ENCODE measurements at places on chromosomes 2 and 18.
A peak's percentile ranks its signal among the peaks of the same experiment; 100 is the strongest.

GRCh38 chr18:45106331-45106774, 425.7 kb downstream of the SETBP1 start:
- DNase-seq = no peak

- DNase-seq = no peak
Measured at GRCh38 chr2:50691513-50691912, 340.4 kb downstream of the NRXN1 start.

DNA sequence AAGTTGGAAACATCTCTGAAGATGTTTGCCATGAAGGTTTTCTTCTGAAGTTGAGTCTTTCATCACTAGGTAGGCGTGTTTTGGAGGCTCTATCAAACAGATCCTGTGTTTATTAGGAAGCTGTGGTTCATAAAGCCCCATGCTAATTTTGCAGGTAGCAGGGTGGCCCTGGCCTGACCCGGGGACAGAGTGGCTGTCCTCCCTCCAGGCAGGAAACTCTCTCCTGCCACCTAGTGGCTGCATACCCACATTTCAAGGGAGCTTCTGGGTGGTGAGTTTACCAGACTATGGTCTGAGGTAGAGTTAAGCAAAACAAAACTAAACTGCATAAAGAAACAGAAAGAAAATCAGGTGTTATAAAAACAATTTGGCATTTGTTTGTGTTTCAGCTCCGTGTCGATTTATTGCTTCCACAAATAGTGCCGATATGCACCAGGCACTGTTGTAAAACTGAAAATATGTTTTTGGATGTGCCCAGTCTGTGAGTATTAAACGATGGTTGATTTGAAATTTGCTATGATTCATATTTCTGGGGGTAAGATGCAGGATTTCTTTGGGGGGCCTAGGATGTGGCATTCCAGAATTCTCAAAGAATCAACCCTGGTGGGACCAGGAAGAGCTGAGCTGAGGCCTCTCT, 26.0 kb upstream of the IL37 start:
- DNase-seq = peak; percentile 23

DNA sequence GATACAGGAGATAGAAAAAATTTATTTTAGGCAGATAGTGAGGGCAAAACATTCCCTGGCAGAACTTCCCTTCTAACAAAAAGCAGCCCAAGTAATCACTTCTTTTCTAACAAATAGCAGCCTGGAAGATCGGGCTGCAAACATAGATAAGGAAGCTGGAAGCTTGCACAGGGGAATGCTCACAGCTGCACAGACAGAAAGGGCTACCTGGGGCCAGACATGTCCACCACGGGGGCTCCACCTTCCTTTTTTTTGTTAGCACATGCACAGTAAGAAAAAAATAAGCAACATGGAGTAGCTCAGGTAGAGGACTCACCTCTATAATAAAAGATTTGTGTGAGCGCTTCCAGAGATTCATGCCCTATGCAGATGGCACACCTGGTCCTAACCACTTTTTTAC, 420.5 kb downstream of the PTH2R start:
- no peak for DNase-seq

DNA sequence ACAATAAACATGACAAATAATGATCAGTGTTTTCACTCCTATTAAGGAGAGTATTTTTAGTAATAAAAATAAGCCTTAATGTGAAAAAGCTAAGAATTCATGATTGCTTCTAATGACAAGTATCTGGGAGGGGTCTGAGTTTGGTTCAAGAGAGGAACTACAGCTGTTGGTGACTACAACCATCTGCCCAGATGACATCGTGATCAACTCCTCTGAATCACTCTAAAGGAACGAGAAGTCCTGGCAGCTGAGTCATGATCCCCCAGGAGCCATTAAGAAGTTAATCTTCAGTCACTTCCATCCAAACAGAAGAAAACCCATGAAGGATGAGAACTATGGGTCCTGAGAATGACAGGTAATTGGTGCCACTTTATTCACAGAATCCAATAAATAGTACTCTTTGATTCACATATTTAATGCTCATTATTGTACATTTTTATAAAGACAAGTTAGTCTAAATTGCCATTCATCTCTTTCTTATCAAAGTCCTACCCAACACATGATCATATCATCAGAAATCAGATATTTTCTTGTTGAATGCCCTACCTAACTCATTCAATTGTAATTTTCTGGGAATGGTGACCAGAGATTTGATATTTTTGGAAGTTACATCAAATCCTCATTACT, 6.8 kb downstream of the TFPI start:
- DNase-seq = no peak

GRCh38 chr2:1546023-1546591, 132.8 kb downstream of the TPO start:
- no peak for DNase-seq

DNA sequence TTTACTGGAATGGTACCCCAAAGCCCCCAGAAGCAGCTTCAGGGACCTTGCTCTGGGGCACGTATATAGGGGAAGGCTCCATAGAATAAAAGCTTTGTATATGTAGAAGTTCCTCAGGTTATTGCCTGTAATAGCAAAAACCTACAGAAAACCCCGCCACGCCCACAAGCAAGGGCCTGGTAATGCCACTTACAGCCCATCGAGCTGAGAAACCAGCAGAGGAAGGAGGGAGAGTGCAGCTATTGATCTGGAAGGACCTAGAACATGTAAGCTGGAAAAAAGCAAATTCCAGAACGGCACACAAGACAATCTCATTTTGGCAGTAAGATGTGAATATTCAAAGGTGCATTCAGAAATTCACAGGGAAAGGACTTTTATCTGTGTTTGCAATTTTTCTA, 15.8 kb downstream of the HS1BP3 start:
- no peak for DNase-seq

- no peak for DNase-seq
Measured at GRCh38 chr2:219441451-219442255, 7.0 kb downstream of the SPEG start.

GRCh38 chr2:170966648-170967396, 37.8 kb downstream of the GORASP2 start:
- no peak for DNase-seq

DNA sequence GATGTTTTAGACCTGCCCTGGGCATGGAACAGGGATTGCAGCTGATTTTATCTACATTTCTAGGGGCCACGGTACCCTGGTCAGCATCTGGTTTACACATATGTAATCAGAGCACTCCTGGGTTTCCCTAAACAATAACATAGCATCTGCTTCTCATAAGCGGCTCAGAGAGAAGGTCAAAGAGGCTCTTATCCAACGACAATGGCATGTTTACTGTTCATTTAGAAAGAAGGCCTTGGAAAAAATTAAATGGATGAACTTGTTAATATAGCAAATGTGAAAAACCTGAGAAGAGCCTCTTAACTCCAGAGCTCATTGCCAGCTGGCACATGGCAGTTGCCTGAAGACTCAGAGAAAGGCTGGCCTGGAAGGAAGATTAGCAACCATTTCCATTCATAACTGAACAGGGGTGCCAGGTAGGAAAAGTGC, 202.8 kb upstream of the THUMPD2 start:
- no peak for DNase-seq

- no peak for DNase-seq
Measured at GRCh38 chr2:46334389-46335271, 37.4 kb downstream of the EPAS1 start.

- DNase-seq = peak; percentile 63
Measured at GRCh38 chr2:84741182-84741822, 139.6 kb downstream of the TRABD2A start.

DNA sequence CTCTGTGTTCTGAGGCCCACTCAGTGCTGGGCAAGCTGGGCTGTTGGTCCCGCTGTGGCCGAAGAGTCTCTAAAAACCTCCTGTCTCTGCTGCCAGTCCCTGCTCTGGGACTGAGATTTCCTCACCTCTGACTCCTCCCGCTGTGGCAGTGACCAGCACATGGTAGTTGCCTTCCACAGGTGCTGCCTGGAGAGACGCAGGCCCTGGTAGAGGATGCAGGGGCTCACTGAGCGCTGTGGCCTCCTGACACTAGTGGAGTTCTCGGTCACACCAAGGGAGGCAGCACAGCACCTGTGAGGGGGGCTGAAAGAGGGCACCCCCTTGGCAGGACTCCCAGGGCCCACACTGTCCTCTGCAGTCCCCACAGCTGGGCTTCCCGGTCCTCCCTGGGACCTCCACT, 3.8 kb upstream of the ASB1 start:
- DNase-seq = no peak

- no peak for DNase-seq
Measured at GRCh38 chr18:30406728-30407127, 635.8 kb downstream of the DSC3 start.

GRCh38 chr18:34746614-34747013, 36.5 kb downstream of the DTNA start:
- no peak for DNase-seq

GRCh38 chr2:57615855-57616556, 430.6 kb upstream of the VRK2 start:
- no peak for DNase-seq

GRCh38 chr2:10180229-10180628, 57.7 kb downstream of the RRM2 start:
- no peak for DNase-seq

DNA sequence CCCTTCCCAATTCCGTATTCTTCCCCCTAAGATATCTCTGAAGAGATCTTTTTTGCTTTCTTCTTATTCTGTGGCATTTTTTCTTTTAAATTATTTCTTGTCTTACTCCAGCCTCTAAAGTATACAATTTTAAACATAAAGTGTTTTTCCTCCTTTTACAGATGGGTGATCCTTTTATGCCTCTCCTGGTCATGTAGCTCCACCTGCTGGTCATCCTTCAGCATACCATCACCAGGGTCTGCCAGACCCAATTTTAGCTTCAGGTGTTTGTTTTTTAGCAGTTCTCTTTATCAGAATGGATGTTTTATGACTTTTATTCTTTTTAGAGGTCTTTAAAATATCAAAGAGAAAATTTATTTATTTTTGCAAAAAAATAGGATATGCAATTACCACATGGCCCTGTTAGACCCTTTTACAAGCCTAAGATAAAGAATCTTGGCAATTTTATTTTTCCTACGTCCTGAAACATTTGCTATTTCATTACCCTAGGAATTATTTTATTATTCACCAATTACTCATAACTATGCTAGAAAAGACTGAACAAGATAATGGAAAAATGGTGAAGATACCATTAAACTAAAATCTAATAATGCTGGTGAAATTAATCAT, 55.5 kb downstream of the PIGN start:
- DNase-seq = no peak

DNA sequence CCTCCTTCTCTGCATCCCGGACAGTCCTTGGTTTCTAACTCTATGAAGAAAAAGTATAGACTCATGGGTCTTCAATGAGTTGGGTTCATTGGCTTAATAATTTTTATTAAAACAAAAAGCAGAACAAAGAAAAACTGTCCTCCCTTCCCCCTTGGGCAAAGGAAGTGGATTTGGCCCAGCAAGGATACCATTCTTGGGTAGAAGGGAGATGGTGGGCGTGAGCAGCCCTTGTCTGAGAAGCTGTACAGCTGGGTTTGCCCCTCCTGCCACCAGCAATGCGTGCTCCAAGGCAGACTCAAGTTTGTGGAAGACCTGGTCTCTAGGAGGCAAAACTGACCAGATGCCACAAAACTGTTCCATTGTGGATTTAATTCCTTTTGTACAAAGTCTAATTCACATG, 12.7 kb downstream of the PCARE start:
- no peak for DNase-seq

GRCh38 chr2:108538000-108538625, 3.8 kb downstream of the LIMS1 start:
- DNase-seq = no peak

DNA sequence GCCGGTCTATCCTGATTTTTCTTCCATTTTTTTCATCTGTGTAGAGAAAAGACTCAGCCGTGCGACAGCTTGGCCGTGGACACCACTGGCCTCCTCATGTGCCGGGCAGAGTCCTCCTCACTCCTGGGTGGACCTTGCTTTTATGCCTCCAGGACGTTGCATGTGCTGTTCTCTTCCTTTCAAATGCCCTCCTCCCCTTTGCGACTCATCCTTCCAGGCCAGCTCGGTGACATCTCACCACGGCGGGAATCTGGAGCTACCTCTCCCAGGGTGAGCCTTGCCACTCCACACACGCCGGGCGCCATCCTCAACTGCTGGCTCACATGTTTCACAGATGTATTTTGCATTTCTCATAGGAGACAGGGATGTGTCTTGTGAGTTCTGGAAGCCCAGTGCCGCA, 198.5 kb upstream of the HDAC4 start:
- DNase-seq = no peak

- peak; percentile 38 for DNase-seq
Measured at GRCh38 chr2:45778720-45779171, 127.3 kb downstream of the PRKCE start.

DNA sequence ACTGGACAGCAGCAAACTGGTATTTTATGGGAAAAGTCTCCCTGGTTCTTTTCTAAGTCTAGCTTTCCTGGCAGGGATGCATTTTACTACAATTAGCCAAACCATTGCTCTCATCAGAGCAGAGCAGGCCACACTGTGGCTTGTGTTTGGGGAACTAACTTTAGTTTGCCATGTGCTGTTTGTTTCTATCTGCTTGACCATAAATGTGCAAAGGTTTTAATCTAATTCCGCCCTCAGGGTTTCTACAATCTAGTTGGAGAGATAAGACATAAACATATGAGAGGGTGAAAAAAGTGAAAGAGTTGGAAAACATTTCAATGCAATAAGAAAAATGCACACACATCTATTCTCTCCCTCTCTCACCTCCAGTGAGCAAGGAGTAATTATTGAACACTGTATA, 86.9 kb upstream of the MAPK4 start:
- no peak for DNase-seq

DNA sequence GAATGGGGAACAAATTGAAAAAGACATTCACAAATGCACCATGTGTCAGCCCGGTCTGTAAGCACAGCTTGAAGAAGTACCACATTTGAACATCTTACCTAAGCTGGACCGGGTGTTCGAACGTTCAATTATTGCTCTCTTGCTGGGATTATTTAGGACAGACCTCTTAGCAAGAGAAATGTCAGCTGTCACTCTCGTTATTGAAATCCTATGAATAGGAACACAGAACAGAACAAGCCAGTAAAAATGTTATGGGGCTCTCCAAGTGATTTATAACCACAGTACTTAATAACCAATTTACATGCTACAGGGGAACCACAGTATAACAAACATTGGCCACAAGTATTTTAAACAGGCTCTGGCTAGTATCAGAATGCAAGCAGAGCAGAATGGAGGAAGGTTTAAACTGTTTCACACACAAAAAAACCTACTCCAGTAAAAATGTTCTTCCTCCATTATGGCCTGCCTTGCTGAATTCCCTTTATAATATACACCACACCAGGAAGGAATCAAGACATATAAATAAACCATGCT, 32.5 kb upstream of the ARL5A start:
- no peak for DNase-seq

GRCh38 chr18:46754188-46754587, 2.7 kb downstream of the ST8SIA5 start:
- no peak for DNase-seq

- DNase-seq = no peak
Measured at GRCh38 chr18:45014047-45014501, 333.4 kb downstream of the SETBP1 start.
